EL (cell line): ENCODE measurements at places on chromosomes 13 and 19.

DNA sequence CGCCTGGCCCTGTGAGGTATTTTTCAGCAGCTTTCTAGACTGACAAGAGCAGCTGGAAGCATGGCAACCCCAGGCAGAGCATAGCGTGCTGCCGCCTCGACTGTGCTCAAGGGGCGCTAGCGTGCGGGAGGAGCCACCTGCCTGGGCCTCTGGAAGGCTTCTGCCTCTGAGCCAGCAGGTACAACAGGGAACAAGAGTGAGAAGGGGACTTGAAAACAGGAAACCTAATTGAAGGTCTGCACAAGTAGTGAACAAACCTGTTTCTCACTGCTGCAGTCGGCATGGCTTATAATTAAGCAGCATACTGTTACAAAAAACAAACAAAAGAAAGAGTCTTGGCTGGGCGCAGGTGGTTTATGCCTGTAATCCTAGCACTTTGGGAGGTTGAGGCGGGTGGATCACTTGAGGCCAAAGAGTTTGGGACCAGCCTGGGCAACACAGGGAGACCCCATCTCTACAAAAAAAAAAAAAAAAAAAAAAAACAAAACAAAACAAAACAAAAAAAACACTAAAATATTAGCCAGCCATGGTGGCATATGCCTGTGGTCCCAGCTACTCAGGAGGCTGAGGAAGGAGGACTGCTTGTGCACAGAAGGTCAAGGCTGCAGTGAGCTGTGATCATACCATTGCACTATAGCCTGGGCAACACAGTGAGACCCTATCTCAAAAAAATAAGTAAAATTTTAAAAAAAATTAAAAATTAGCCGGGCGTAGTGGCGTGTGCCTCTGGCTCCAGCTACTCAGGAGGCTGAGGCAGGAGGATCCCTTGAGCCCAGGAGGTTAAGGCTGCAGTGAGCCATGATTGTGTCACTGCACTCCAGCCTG lies 12.6 kb upstream of the GARRE1 start:
- no peak for DNase-seq

GRCh38 chr13:48072304-48072703 lies 22.6 kb downstream of the MED4 start:
- DNase-seq: no peak

DNA sequence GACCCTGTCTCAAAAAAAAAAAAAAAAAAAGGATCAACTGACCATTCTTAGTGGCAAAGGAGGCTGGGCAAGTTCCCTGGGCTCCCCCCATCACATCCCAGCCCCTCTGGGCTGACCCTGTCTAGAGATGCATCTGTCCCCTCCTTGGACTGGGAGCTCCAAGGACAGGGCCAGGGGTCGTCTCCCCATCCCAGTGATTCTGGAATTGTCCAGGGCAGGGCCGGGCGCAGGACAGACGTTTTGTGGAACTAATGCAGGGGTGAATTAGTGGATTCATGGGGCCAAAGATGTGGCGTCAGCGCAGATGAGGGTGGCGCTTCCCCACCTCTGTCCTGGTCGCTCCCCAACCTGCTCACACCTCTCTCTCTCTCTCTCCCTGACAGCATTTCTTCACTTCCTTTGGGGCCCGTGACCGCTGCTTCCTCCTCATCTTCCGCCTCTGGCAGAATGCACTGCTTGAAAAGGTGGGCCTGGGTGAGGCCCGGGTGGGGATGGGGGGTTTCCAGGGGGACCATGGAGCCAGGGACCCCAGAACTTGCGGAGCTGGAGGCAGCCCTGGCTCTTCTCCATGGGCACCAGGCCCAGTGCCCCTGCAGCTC lies 11.1 kb downstream of the GRAMD1A start:
- no peak for DNase-seq

GRCh38 chr13:60347174-60347573 lies 49.8 kb upstream of the TDRD3 start:
- no peak for DNase-seq

- no peak for DNase-seq
Measured at GRCh38 chr19:31991984-31992655, 353.3 kb upstream of the ZNF507 start.

DNA sequence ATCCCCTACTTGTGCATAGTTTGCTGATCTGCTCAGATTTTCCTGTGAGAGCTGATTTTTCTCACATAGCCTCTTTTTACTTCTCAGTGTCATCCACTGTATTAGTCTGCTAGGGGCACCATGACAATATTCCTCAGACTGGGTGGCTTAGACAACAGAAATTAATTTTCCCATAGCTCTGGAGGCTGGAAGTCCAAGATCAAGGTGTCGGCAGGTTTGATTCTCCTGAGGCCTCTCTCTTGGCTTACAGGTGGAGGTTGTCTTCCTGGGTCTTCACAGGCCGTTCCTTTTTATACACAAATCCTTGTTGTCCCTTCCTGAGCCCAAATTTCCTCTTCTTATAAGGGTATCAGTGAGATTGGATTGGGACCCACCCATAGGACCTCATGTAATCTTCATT lies 9.2 kb downstream of the LRCH1 start:
- DNase-seq: no peak

DNA sequence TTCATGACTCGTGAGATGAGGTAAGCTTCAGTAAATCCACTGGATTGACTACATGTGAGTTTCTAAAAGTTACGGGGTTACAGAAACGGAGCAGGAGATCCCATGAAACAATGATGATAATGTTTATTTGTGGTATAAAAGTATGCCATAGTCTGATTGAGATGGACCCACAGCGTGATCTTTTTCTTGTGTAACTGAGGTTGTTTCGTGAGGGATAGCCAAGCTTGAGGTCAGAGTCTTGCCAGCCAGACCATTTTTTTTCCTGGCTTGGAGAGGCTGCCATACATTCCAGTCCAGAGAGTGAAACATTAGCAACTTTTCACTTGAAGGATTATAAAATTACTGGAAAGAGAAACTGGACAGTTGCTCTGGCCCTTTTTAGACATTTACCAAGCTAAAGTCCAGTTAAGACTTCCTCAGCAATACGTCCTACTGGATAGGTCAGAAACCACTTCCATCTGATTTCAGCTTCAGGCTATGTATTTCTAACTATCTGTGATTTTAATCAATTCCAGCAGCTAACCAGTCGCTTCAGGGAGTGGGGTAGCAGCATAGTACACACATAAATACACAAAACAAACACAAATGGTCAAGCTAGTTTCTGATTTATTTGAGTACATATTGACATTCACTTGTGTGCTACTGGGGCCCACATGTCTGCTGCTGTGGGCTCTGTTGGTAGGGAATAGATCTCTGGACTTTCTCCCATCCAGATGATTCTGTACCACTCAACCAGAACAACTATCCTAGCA lies 194.6 kb downstream of the POSTN start:
- peak; percentile 79 for DNase-seq
